ENCODE measurements at places on chromosomes 16 and 17. TPM values are rescaled to one million over a fixed set of nuclear protein-coding genes. Genes with fewer than 3 reads are reported as not detected.

- DNase-seq = no peak
Observed at GRCh38 chr16:65574326-65574966, 452.6 kb upstream of the CDH11 start.

DNA sequence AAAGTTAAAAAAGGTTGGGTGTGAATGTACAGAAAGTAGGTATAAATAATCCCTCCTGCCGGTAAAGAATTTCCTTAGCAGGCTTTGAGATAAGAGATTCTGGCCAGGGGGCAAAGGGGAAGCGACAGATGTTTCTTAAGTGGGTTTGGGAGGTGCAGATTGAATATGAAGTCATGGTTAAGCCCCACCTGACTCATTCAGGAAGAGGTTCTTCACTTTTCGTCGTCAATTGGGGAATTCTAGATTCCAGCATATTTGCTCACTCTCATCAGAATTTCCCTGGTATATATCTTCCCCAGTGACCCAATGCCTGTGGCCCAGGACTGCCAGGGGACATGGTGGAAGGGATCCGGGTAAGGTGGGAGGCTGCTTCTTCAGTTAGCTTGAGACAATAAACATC is 127.8 kb downstream of the CPPED1 start:
- DNase-seq = peak; percentile 92

NME3 gene
- total RNA-seq = 58.7 TPM

DNA sequence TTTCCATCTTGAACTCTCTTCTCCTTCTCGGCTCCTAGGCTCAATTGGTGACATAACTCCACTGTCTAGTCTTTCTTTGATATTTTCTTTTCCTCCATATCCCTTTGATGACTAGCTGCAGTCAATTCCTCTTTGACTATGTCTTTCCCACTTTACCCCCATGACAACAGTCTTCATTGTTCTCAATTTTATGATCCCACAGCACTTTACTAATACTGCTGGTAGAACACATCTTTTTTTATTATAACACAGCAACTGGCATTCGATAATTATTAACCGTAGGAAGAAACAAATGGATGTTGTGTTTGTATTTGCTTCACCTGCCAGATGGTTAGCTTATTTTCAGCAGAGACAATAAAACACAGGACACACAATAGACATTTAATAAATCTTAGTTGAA is 1.3 kb downstream of the KRTAP3-3 start:
- no peak for DNase-seq

SRL gene
- 0.11 TPM for total RNA-seq

ST6GALNAC2 gene
- 0.66 TPM for total RNA-seq

DNA sequence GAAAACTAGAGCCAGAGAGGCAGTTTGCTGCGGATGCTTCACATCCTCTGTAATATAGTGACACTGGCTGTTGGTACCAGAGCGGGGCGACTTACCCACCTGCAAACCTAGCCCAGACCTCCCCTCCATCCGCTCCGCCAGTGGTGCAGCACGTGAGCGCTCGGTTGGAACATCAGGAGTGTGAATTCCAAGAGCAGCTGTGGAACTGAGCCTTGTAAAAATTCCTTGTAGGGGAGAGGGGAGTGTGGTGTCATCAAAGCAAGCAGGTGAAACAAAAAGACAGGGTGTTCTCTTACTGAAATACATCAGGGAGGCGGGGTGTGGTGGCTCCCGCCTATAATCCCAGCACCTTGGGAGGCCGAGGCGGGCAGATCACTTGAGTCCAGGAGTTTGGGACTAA is 51.3 kb downstream of the CCDC42 start:
- no peak for DNase-seq

DNA sequence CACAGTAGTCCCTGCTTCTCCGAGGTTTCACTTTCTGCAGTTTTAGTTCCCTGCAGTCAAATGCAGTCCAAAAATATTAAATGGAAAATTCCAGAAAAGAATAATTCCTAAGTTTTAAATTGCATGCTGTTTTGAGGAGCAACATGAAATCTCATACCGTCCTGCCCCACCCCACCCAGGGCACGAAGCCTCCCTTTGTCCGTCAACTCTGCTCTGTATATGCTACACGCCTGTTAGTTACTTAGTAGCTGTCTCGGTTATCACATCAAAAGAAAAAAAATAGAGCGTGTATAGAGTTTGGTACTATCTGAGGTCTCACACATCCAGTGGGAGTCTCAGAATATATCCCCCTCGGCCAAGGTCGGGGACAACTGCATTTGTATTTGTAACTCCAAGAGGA is 129.4 kb upstream of the NOL11 start:
- DNase-seq = no peak

BCO1 gene
- total RNA-seq = 0.04 TPM

CPHXL gene
- total RNA-seq = not detected

DNA sequence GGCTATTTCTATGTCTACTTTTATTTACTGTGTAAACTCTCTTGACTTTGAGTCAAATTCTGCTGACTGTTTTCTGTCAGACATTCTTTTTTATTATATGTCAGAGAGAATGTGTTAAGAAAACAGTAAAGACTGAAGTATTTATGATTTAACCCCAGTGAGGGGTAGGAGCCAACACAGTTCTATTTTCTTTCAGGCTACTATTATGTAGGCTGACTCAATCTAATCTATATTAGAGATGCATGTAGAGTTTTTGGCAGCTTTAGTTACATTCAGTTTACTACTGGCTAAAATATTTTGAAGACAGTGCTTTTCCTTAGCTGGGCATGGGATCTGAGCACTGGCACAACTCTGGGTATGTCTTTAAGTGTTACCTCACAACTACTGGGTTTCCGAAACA is 1108.0 kb downstream of the CDH11 start:
- DNase-seq = no peak

- no peak for DNase-seq
Observed at GRCh38 chr16:50306287-50306686, 39.9 kb downstream of the ADCY7 start.

- DNase-seq = no peak
Observed at GRCh38 chr17:17793378-17794214, 43.2 kb downstream of the SREBF1 start.

SNX20 gene
- not detected for total RNA-seq

SLFN12L gene
- 0.07 TPM for total RNA-seq

DNA sequence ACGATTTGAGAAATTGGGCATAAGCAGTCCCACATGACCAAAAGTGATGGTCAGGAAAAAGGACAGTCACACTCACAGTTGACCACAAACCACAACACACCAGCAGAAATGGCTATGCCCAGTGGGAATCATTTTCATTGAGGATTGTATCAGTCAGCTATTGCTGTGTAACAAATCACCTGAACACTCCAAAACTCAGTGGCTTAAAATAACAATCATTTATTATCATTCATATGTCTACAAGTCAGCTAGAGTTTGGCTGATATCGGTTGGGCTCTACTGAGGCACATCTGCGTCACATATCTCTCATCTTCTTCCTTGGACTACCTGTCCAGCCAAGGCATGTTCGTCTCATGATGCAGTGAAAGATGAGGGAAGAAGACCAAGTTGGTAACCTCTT is 93.3 kb downstream of the CMC2 start:
- no peak for DNase-seq

KRT16 gene
- 0.63 TPM for total RNA-seq

HID1 gene
- 8.7 TPM for total RNA-seq

NDUFAF8 gene
- total RNA-seq = 44.0 TPM

CDH1 gene
- total RNA-seq = under 0.01 TPM

- no peak for DNase-seq
Observed at GRCh38 chr16:58348986-58349385, 43.3 kb upstream of the GINS3 start.

- no peak for DNase-seq
Observed at GRCh38 chr17:72576289-72576759, 455.5 kb downstream of the SOX9 start.
